ENCODE measurements at places on chromosomes 7 and 10. TPM values are rescaled to one million over a fixed set of nuclear protein-coding genes. Genes with fewer than 3 reads are reported as not detected.

The WBP1L gene
- total RNA-seq = 85.5 TPM

The EGR2 gene
- total RNA-seq = 2.4 TPM

The NKX1-2 gene
- not detected for total RNA-seq

The HSPA12A gene
- 10.0 TPM for total RNA-seq

The ADAM8 gene
- total RNA-seq = 1.2 TPM

The TDRD1 gene
- 0.59 TPM for total RNA-seq

The ZNF277 gene
- 69.8 TPM for total RNA-seq

The DKK1 gene
- total RNA-seq = 66.2 TPM

The TRIM4 gene
- total RNA-seq = 29.5 TPM

The NOBOX gene
- not detected for total RNA-seq

The FAM24B gene
- total RNA-seq = 4.4 TPM

DNA sequence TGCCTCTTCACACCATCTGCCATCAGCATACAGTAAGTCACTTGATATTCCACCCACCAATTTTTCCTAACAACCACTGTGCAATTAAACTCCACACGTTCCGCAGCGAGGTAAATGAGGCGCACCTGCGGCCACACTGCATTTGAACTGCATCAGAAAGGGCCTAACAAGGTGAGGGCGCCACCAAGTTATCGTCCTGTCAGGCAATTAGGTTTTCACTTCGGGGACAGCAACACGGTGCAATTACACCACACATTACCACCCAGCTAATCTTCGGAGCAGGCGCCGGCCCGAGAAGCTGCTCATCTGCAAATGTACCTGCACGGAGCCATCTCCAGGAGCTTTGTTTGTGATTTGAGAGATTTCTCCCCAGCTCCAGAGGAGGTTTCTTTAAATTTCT is 84.4 kb downstream of the EBF3 start:
- no peak for DNase-seq

DNA sequence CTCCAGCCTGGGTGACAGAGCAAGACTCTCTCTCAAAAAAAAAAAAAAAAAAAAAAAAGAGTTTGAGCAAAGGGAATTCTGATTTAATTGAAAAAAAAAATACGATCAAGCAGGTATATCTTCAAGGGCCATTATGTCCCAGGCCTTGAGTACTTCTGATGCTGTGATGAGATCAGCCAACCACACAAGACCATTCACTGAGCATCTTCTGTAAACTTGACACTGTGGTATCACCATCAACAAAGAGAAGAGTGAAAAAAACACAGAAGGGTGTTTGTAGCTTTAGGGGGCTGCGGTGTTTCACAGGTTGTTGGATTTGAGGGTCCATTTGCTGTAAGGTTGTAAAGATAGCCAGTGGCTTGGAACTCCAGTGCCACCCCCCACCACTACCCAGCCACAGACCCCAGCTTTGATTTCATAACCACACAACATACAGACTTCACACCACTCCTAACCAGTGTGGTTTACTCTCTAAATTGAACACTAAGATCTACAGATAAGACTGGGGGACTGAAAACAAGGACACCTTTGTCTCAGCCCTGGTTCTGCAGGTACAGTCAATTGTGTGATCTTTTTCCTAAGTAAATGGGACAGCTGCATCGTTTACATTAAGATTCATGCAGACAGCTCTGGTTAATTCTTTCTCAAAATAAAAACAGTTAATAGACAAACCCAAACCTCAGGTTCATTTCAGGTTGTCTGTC is 66.4 kb downstream of the CDC123 start:
- DNase-seq = peak; percentile 47

GRCh38 chr7:82965088-82966036 is 197.3 kb downstream of the PCLO start:
- DNase-seq = no peak

DNA sequence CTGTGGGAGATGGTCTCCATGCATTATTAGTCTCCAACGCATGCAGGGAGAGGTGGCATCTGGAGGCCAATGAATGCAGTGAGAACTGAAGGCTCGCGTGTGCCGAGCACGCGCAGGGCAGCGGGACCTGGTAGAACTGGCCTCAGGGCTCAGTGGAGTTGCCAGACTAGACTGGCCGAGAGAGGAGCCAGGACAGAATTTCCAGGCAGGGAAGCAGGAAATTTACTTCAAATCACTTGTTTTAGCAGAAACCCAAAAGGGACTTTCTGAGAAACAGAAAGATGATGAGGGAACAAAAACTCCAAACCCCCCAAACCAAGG is 311.0 kb upstream of the IMMP2L start:
- no peak for DNase-seq

- no peak for DNase-seq
Observed at GRCh38 chr7:22270371-22270770, 86.6 kb downstream of the RAPGEF5 start.

DNA sequence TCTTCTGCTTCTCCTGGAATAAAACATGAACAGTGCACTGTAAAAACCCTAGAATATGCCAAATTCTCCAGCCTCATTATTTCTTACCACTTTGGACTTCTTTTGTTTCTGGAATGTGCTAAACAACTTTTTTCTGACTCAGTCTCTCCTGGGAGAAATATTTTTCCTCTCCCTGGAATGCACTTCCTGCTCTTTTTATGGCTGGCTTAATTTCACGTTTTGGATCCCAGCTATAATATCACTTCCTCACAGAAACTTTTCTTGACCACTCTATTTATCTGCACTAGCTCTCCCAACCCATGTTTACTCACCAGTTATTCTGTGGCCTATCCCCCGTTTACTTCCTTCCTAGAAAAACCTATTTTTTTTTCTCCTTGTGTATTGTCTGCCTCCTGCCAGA is 26.7 kb downstream of the ABCB5 start:
- peak; percentile 59 for DNase-seq

GRCh38 chr10:7409732-7410168 is 1.1 kb downstream of the SFMBT2 start:
- no peak for DNase-seq

DNA sequence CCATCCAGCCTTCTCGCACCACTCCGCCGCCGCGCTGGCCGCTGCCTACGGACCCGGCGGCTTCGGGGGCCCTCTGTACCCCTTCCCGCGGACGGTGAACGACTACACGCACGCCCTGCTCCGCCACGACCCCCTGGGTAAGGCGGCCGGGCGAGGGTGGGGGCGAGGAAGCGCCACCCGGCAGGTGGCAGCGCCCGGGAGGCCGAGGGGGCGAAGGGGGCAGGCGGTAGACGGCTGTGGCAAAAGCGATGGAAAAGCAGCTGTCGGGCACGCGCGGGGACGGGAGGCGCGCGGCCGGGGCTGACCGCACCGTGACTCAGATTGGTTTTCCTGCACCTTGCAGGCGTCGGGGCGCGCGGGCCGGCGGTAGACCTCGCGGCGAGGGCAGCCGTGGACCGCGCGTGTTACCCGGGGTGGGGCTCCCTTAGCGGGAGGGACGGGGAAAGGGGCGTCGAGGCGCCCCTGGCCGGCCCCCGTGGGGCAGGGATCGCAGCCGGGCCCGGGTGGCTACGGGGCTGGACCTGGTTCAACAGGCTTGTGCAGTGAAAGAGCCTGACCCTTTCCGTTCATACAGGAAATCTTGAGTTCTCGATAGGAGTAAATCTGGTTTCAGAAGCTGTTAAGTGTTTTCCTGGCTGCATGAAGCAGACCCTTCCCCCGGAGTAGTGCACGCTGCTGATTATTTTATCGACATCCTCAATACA is 608 bp downstream of the HHEX start:
- DNase-seq = peak; percentile 96

GRCh38 chr7:22726907-22727713 is at the start of gene IL6:
IL6 (plus strand) TSS chr7:22727200; CDS start chr7:22727263, 63 bp downstream.
- peak; percentile 72 for DNase-seq

DNA sequence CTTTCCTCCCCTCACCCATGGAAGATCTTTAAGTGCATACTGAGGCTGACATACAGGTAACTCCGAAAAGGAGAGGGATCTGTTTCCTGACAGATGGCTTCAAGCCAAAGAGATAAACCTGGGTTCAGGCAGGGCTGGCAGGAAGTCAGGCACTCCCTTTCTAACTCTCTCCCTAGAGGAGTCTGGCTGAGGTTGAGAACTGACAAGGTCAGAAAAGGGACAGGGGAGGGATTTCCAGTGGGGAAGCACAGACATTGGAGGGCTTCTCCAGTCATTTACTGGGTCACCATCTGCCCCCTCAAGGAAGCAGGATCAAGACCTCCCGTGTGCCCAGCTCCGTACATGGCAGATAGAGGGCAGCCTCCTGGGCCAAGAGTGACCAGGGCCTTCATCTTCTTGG is 31.6 kb downstream of the TLX1 start:
- no peak for DNase-seq

DNA sequence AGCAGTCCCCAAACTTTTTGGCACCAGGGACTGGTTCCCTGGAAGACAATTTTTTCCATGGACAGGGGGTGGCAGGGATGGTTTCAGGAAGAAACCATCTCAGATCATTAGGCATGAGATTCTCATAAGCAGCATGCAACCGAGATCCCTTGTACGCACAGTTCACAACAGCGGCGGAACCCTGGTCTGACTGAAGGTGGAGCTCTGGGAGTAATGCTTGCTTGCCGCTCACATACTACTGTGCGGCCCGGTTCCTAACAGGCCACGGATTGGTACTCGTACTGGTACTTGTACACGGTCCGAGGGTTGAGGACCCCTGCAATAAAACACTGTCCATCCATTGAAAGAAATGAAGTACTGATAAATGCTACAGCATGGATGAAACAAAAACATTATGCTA is 32.8 kb downstream of the MKRN1 start:
- no peak for DNase-seq

DNA sequence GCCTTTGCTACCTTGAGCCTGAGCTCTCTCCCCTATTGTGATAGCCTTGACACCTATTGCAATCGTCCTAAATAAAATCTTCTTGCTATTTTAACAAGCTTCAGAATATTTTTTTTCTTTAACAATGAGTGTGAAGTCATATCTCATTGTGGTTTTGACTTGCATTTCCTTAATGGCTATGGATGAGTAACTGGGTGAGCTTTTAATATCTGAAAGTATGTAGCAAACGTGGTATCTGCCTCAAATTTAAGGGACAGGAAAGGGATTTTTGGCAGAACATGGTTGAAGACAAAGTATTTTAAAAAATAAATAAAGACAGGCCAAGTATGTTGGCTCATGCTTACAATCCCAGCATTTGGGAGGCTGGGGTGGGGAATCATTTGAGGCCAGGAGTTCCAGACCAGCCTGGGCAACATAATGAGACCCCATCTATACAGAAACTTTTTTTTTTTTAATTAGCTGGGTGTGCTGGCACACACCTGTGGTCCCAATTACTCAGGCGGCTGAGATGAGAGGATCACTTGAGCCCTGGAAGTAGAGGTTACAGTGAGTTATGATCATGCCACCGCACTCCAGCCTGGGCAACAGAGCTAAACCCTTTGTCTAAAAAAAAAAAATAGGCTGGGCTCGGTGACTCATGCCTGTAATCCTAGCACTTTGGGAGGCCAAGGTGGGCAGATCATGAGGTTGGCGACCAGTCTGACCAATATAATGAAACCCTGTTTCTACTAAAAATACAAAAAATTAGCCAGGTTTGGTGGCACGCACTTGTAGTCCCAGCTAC is 319.3 kb upstream of the NRP1 start:
- peak; percentile 55 for DNase-seq

DNA sequence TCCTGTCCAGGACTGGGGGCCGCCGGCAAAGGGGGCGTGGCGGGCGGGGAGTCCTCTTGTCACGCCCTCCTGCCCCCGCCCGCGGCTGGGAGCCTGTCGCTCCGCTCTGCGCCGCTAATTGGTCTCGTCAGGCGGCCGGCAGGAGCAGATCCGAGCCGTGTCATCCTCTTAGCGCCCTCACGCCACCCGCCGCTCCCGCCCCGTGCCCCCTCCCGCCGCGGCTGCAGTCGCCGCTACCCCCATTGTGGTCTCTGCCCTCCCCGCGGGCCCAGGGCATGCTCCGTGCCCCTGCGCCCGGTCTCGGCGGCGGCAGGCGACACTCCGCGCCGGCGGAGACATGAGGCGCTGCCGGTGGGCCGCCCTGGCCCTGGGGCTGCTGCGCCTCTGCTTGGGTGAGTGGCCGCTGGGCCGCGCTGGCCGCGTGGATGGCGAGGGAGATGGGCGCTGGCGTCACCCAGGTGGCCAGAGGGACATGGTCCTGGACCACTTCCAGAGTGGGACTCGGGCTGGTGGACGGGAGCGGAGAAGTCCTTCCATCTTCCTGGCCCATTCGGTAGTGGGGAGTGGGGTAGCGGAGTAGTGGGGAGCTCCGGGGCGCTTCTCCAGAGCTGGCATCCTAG is at the start of gene CDHR1:
TSS of gene CDHR1 (plus strand) at position 114 of the 620 bp plus-strand sequence. CDS start at position 338, 224 bp downstream.
- no peak for DNase-seq

DNA sequence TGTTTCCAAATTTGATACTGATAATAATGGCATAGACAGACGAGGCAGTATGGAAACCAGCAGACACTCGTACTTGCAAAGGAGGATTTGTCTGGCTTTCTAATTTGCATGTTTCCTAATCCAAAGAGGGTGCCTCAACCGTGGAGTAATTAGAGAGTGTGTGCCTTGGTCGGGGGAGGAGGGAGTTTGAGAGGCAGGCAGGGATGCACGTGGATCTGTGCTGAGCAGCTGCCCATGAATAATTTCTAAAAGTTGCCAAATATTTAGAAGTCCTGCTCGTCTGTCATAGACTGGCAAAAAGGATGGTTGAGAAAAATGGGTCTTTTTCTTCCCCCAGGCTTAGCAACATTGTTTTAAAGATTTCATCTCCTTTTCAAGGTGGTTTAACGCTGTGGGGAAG is 69.4 kb downstream of the PTPRE start:
- DNase-seq = no peak

DNA sequence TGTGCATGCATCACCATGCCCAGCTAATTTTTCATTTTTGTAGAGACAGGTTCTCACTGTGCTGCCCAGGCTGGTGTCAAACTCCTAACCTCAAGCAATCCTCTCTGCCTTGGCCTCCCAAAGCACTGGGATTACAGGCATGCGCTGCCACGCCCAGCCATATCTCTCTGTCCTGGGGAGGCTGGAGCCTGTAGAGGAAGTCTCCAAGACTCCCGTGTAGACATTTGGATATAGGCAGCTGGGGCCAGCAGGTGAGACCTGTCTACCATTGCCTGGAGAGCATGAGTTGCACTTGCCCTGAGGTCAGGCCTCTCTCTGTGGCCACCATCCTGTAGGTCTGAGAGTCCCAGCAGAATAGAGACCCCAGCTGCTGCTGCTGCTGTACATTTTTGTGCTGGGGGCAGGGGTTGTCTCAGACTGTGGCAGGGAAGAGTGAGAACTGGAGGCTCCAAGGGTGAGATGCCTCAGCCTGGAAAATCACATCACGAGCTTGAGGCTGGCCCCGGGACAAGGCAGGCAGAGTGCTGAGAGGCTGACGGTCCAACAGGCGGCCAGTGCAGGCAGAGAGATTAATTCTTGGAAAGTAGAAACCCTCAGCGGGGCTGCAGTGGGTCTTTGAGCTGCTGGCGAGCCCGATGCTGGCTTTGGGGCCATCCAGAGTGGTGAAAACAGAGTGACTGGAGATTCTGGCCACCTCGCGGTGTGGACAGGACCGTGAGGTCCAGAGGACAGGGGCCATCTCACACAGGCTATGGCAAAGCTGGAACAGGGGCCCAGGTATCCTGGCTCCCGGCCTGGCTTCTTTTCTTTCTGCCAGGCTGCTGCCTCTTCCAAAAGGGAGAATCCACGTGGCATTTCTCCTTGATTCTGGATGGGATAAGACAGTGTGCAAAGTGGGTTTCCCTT is 60.9 kb downstream of the TMEM270 start:
- no peak for DNase-seq

- DNase-seq = no peak
Observed at GRCh38 chr10:84478151-84478550, 149.8 kb downstream of the CCSER2 start.
